Natural killer cell (primary cell): ENCODE measurements at places on chromosomes 6 and 20. TPM values are rescaled to one million over a fixed set of nuclear protein-coding genes. Genes with fewer than 3 reads are reported as not detected.

Gene MDC1
- total RNA-seq: 77.0 TPM

DNA sequence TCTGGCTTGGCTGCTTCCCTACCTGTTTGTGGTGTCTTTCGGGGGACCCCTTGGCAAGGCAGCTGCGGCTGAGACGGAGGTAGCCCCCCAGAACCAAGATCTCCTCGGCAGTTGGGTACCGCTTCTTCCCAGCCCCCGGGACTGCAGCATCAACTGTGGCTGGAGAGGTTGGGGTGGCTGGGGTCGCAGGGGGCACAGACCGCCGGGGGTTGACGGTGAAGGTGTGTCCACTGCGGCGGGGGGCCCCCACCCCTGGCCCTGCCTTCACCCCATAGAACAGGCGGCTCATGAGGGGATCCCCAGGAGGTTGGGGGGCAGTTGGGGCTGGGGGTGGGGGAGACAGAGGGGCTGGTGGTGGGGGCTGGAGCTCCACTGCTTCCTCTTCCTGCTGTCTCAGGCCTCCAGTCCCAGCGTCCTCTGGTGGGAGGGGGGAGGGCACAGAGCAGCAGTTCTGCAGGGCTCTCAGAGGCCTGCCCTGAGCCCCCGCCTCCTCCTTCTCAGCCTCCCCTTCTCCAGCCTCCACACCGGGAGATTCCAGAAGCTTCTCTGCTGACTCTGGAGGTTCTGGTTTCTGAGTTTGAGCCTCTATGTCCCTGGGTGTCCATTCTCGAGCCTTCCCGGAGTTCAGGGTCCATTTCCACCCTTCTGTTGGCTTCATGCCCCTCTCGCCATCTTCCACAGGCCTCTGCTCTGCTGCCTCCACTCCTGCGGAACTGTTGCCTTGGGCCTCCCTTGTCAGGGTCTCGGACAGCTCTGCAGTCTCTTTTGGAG is 1.9 kb downstream of the PPP1R18 start:
- H3K27ac ChIP-seq: peak overlapping the region; percentile 96
- peak; percentile 38 for DNase-seq
- peak overlapping the region; percentile 96 for H3K4me3 ChIP-seq
- peaks cover 76% of the 10 kb centered on the region for H3K4me1 ChIP-seq
- peaks cover 10% of the 10 kb centered on the region for H3K36me3 ChIP-seq

Gene SNAP25
- total RNA-seq: not detected

GRCh38 chr20:24303393-24304170 is 165.8 kb upstream of the SYNDIG1 start:
- no peak overlapping the region for H3K27ac ChIP-seq
- no peaks in the 10 kb centered on the region for H3K36me3 ChIP-seq
- H3K4me1 ChIP-seq: no peaks in the 10 kb centered on the region

DNA sequence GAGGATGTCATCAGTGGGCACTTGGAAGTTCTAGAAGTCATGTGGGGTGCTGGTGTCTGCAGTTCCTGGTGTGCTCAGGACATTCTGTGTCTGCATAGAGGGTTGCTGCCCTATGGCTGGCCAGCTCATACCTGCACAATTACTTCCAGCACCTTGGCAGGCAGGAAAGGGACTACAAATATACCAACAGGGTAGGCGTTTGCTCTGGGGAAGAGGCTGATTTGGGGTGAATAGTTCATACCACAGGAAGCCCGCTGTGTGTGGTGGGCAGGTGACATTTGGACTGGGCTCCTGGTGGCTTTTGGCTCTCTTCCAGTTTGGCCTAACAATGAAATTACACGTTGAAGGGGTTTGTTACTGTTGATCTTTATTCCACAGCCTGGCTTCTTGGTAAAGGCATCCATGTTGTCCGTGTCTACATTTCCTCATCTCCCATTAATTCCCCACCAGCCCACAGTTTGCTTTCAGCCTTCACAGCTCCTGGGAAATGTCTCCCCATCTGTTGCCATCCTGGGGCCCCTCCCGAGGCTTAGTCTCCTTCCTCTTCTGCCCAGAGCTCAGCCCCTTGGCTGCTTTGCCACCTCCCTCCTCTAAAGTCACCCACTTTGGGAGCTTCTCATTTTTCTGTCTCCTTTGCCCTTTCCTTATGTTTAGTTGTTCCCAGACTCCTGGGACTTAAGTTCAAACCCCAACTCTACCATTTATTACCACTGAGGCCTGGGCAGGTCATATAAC is 88.1 kb downstream of the RSPH3 start:
- peak; percentile 54 for DNase-seq
- H3K27ac ChIP-seq: peak overlapping the region; percentile 55
- no peaks in the 10 kb centered on the region for H3K36me3 ChIP-seq
- H3K4me3 ChIP-seq: no peak overlapping the region
- no peaks in the 10 kb centered on the region for H3K27me3 ChIP-seq

DNA sequence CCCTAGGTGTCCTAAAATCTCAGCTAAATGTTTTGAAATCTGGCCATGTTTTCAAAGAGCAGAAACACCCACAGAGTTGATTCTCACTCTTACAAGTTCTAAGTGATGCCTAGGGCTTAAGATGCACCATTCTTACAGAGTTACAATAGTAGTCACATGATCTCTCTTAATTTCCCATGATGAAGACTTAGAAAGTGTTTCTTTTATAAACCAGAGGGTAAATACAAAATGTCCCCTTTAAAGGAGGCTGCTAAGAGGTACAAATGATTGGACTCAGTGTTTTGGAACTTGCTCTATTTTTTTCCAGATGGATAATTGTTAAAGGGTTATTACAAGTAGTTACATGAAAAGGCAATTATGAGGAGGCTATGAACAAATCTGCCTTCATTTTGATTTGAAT is 244.6 kb downstream of the GRM1 start:
- no peak overlapping the region for H3K4me3 ChIP-seq
- no peaks in the 10 kb centered on the region for H3K4me1 ChIP-seq
- no peaks in the 10 kb centered on the region for H3K36me3 ChIP-seq

Gene TBX18
- not detected for total RNA-seq

Gene RAD21L1
- not detected for total RNA-seq

Gene KCNB1
- not detected for total RNA-seq

Gene TFAP2D
- total RNA-seq: not detected

- no peaks in the 10 kb centered on the region for H3K27me3 ChIP-seq
- H3K4me1 ChIP-seq: no peaks in the 10 kb centered on the region
- no peak for DNase-seq
Measured at GRCh38 chr6:56525974-56526789, 116.5 kb downstream of the DST start.

GRCh38 chr6:119446115-119446554 is 96.6 kb upstream of the MAN1A1 start:
- H3K4me1 ChIP-seq: no peaks in the 10 kb centered on the region
- H3K27ac ChIP-seq: no peak overlapping the region
- H3K27me3 ChIP-seq: no peaks in the 10 kb centered on the region
- H3K4me3 ChIP-seq: no peak overlapping the region
- no peaks in the 10 kb centered on the region for H3K36me3 ChIP-seq

DNA sequence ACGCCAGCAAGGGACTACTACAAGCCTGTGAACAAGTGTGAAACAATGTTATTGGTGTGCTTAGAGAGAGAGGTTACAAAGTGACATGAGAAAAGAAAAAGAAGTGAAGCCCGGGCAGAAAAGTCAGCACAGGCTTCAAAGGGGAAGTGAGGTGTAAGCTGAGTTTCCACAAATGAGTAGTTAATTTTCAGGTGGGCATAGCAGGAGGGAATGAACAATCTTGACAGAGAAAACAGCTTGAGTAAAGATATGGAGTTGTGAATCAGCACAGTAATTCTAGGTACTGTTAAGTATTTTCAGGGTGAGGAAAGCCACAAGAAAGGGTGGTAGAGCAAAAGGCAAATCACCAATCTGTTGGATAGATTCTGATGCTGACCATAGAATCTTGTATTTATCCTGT is 4.3 kb downstream of the KCNQ5 start:
- H3K4me3 ChIP-seq: no peak overlapping the region
- H3K4me1 ChIP-seq: peaks cover 17% of the 10 kb centered on the region
- H3K27ac ChIP-seq: no peak overlapping the region
- no peaks in the 10 kb centered on the region for H3K36me3 ChIP-seq

Gene ZNF133
- 9.6 TPM for total RNA-seq

Gene MARCKS
- 8.6 TPM for total RNA-seq

DNA sequence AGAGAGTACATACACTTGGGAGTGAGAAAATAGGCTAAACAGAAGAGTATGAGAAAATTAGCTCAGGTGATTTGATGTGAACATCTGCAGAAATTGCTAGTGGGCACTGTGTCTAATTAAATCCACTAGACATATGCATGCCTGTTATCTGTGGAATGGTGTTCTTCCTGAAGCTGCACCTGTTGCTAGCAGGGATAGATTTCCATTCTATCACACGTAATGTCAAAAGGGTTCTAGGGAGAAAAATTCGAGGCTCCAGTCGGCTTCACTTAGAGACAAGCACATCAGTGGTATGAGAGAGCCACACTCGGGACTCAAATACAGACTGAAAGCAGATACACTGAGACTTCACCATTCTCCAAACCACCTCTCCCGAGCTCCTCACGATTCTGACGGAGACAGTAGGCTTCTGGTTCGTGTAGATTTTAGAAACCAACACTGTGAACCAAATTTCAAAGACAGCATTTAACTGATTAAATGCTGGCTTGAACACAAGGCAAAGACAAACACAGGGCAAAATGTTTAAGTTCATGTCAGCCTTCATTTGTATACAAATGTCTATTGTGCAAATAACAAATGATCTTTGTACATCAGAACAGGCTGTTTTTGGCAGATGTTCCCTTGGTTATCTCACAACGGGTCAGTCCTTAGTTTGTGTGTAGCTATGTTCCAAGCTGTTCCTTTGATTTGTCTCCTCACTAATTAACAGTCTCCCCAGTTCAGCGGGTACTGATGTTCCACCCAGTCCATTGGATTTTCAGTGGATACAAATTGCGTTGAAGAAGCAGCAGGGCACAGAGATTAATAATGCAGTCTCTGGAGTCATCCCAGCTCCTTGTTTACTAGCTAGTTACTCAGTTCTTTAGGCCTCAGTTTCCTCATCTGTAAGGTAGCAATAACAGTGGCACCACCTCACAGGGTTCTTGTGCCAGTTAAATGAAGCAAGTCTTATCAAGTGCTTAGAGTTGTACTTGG is 131.0 kb upstream of the IFNGR1 start:
- H3K4me3 ChIP-seq: no peak overlapping the region
- no peaks in the 10 kb centered on the region for H3K27me3 ChIP-seq
- H3K4me1 ChIP-seq: peaks cover 2% of the 10 kb centered on the region
- no peak for DNase-seq
- no peak overlapping the region for H3K27ac ChIP-seq
- H3K36me3 ChIP-seq: no peaks in the 10 kb centered on the region

GRCh38 chr6:12017263-12017662 is 5.2 kb downstream of the HIVEP1 start:
- no peak overlapping the region for H3K27ac ChIP-seq
- no peak overlapping the region for H3K4me3 ChIP-seq

- H3K4me1 ChIP-seq: no peaks in the 10 kb centered on the region
- H3K36me3 ChIP-seq: no peaks in the 10 kb centered on the region
- DNase-seq: no peak
- no peak overlapping the region for H3K4me3 ChIP-seq
- H3K27ac ChIP-seq: no peak overlapping the region
- no peaks in the 10 kb centered on the region for H3K27me3 ChIP-seq
Measured at GRCh38 chr6:73121421-73121993, 103.8 kb downstream of the KHDC1L start.

DNA sequence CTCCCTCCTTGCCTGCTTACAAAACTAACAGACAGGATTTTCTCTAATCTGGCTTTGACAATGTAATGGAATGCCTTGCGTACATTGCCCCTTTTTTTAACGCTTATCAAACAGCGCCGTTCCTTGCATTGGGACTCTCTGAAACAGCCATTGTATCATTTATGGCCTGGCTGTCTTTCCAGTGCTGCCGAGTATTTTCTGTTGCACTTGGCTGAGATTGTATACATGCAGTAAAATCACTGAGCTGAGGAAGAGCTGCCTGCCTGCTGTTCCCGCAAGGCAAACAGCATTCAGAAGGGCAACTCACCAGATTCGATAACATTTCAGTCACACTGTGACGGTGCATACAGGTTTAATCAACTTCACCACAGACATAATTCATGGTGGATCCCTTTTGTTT is 106.0 kb downstream of the SH3BGRL2 start:
- H3K36me3 ChIP-seq: no peaks in the 10 kb centered on the region
- H3K4me1 ChIP-seq: no peaks in the 10 kb centered on the region
- no peak overlapping the region for H3K27ac ChIP-seq
- DNase-seq: no peak
- no peaks in the 10 kb centered on the region for H3K27me3 ChIP-seq

Gene DOP1A
- 23.5 TPM for total RNA-seq

Gene COL11A2
- total RNA-seq: 0.93 TPM

DNA sequence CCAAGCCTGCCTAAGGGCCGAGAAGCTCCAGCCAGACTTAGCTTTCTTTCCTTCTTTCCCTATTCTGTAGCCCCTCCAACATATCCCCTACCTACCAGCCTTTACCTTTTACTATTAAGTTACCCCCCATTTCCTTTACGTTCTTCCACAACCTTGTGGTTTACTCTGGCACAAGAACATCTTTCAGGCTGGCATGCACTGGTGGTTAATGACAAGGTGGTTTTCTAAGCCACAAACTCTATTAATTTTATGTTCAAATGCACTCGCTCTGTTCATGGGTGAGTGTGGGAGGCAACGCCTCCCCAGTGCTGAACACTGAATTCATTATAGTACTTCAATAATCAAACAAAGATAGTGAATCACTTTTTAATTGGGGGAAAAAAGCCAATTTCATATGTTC is 64.4 kb downstream of the TRERF1 start:
- no peaks in the 10 kb centered on the region for H3K27me3 ChIP-seq
- peaks cover 64% of the 10 kb centered on the region for H3K4me1 ChIP-seq

- H3K27me3 ChIP-seq: no peaks in the 10 kb centered on the region
- H3K4me1 ChIP-seq: no peaks in the 10 kb centered on the region
- H3K27ac ChIP-seq: no peak overlapping the region
- no peak overlapping the region for H3K4me3 ChIP-seq
Measured at GRCh38 chr6:149503276-149503675, 18.5 kb upstream of the ZC3H12D start.

Gene BEND3
- 1.3 TPM for total RNA-seq

- no peak overlapping the region for H3K4me3 ChIP-seq
- no peak for DNase-seq
- H3K27ac ChIP-seq: no peak overlapping the region
- H3K27me3 ChIP-seq: no peaks in the 10 kb centered on the region
Measured at GRCh38 chr20:4120921-4121321, 105.6 kb upstream of the RNF24 start.

Gene UST
- 6.3 TPM for total RNA-seq

DNA sequence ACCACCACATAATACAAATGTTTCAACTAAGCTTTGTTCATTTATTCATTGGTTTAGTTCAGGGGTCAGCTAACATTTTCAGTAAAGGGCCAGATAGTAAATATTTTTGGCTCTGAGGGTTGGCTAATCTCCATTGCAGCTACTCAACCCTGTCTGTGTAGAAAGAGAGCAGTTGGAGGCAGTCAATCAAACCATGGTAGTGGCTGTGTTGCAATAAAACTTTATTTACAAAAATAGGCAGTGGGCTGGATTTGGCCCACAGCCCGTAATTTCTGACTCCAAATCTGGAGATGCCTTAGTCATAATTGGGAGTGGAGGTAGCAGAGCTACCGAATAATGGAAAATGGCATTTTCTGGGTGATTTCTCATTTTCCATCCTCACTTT is 242.5 kb upstream of the ZFP64 start:
- no peak for DNase-seq
- H3K4me1 ChIP-seq: no peaks in the 10 kb centered on the region
- no peaks in the 10 kb centered on the region for H3K27me3 ChIP-seq
- no peaks in the 10 kb centered on the region for H3K36me3 ChIP-seq
- H3K27ac ChIP-seq: no peak overlapping the region

- no peak for DNase-seq
- no peak overlapping the region for H3K27ac ChIP-seq
- no peaks in the 10 kb centered on the region for H3K27me3 ChIP-seq
- H3K36me3 ChIP-seq: peaks cover 10% of the 10 kb centered on the region
- no peak overlapping the region for H3K4me3 ChIP-seq
Measured at GRCh38 chr20:35560105-35560511, 18.2 kb downstream of the ERGIC3 start.

- H3K36me3 ChIP-seq: no peaks in the 10 kb centered on the region
- no peak for DNase-seq
- H3K27me3 ChIP-seq: no peaks in the 10 kb centered on the region
- H3K27ac ChIP-seq: no peak overlapping the region
Measured at GRCh38 chr6:6780231-6780630, 191.7 kb downstream of the LY86 start.
